ENCODE measurements at places on chromosomes 16 and 17.

DNA sequence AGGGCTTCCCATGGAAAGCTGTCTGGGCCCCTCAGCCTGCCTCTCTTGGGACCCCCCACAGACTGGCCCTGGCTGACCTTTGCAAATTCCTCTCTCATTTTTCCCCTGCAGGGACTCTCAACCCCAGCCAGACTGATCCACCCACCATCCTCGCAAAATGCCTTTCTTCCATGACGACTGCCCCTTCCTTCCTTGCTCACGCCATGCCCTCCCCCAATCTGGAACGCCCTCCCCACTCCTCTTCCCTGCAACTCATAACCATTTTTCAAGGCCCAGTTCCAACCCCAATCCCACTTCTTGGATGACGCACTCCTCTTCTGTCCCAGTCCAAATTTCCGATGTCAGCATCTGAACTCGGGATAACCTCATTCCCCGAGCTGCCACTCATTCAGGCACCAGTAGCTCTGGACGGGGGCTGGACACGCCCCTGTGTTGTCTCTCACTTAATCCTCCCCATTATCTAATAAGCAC is 1.3 kb upstream of the DNAI2 start:
- no peak for DNase-seq

DNA sequence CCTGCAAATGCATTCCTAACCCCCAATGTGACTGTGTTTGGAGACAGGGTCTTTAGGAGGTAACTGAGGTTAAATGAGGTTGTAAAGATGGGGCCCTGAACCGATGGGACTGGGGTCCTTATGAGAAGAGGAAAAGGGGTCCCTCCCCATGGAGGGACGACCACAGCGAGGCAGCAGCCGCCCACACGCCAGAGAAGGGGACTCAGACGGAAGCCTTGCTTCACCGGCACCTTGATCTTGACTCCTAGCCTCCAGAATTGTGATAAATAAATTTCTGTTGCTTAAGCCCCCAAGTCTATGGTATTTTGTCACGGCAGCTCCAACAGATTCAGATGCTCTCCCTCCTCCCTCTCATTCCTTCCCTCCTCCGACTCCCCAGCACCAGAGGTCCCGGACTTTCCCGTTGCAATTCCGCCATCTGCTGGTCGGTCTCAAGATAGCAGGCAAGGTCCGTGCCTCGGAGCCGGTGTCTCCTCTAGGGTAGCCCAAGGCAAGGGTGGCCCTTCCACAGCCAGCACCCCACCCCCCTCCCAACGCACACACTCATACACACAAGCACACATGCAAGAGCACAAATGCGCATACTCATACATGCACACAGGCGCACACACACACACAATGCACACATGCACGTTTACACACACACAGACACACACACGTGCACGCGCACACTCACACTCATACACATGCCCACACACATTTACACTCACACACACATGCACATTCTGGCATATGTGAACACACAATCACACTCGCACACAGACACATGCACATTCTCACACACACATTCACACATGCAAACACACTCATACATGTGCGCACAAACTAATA is 23.1 kb upstream of the C16orf78 start:
- DNase-seq, result no peak

- DNase-seq, result no peak
Measured at GRCh38 chr17:43591779-43592562, 45.8 kb upstream of the ETV4 start.

- DNase-seq, result no peak
Measured at GRCh38 chr17:40475234-40475908, 26.1 kb downstream of the TNS4 start.

DNA sequence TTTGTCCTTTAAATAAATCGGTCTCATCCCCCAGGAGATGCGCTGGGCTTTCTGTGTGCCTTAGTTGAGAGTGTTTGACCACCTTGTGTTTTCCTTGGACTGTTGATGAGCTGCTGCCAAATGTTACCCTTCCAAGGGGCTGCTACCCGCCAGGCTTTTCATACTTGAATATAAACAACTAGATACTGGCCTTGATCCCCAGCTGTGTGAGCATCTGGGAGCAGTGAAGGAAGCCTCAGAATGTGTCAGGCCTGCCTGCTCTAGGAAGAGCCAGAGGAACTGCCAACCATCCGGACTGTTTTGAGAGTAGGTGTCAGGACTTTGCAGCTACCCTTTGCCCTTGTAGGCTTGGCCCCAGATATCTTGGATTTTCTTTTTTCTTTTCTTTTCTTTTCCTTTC is 57.8 kb downstream of the LDHD start:
- DNase-seq, result no peak

- DNase-seq, result no peak
Measured at GRCh38 chr17:57985675-57985974, 2.4 kb downstream of the VEZF1 start.

- no peak for DNase-seq
Measured at GRCh38 chr17:78965491-78965924, 14.2 kb downstream of the LGALS3BP start.

DNA sequence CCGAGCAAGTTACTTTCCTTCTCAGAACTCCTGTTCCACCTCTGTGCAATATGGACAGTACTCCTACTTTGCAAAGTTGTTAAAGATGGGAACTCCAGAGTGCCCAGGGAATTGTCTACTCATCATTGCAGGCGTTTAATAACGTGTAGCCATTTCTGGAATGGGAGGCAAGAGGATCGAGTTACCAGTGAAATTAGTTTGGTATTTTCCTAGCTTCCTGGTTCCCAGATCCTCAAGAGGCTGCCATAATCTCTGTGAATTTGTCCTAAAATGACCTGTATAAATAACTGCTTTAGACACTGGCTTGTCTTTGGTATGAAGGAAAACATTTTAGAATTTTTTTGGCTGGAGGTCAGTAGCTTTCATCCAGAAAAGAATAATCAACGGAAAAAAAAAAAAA is 27.7 kb downstream of the WWOX start:
- DNase-seq, result no peak

- no peak for DNase-seq
Measured at GRCh38 chr16:88084881-88085280, 133.6 kb downstream of the BANP start.

DNA sequence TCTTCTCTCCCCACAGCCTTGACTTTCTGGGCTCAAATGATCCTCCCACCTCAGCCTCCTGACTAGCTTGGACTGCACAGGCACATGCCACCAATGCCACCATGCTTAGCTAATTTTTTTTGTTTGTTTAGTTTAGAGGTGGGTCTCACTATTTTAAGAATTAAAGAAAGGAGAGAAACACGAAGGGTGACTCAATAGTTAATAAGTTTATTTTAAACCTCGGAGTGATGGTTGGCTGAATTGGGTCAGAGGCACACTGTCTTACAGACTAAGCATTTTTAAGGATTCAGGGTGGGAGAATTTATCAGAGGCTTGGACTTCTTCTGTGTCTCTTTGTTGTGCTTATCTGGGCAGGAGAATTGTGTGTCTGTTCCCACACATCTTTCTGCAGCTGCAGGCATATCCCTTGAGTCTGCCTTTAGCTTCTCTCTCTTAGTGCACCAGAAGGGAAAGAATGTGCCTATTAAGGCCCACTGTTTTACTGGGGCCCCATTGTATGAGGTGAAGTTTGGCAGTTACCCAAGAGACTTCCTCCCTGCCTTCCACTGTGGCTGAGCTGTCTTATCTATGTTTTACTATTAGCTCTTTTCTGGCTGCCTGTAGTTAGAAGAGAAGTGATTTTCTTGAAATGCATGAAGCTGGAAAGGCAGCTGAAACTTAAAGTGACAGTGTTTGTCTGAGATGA is 2172.0 kb downstream of the TP53TG3F start:
- DNase-seq, result no peak
